ENCODE measurements at places on chromosomes 6 and 20.

GRCh38 chr6:16635810-16636602 is 125.3 kb downstream of the ATXN1 start:
- no peak for DNase-seq

DNA sequence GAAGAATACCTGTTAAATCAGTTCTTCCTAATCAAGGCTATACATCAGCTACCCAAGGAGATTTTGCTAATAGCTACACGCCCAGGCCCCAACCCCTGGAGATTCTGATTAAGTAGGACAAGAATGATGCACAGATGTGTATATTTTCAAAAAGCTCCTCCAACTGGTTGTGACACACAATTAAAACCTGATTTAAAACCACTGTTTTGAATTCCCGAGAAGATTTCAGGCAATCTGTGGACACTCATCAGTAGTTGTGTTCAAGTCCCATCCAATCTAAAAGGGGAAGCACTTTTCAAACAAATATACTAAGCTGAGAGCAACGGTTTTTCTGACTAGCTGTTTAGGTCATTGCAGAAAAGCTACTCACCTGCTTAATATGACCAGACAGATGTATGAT is 118.9 kb upstream of the NHSL1 start:
- DNase-seq: no peak

GRCh38 chr6:44906761-44907160 is 421.4 kb upstream of the RUNX2 start:
- no peak for DNase-seq

DNA sequence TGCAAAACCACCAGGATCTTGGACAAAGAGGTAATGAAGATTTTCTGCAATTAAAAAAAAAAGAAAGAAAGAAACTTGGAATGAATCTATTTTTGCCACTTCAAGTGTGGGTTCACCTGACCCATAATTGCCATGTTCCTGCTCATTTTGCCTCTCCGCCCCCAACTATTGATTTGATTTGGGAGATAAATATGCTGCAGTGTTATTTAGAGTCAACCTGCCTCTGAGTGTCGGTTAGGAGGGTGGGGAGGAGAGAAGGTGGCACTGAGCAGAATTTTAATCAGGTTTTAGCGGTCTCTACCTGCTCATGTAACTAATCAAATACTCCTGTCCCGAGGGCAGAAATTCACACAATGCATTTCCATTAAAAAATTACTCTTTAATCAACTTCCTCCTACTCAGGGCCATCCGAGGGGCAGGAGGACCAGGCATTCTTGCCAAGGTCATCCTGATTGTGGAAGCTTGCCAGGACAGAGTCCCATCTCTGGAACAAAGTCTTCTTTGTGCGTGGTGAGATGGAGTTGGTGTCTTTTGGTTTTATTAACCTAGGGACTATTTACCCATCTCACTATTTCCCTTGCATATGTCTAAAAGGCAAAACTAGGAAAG is 300.1 kb downstream of the CDH26 start:
- no peak for DNase-seq

DNA sequence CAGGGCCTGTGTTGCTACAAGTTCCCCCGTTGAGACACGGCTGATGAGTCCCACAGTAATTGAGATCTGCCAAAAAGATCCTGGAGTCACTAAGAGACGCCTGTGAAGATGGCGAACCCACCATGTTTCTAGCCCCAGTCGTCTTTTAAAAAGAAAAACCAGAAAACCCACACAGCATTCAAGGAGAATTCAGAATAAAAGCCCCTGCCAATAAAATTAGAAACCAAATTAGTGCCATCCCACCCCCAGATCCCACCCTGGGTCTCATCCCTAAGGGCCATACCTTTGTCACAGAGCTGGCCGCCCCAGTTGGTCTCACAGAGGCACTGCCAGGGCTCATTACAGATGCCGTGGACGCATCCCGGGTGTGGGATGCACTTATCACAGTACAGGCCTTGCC is 21.6 kb downstream of the JAG1 start:
- no peak for DNase-seq

All from activated CD8-positive, alpha-beta memory T cell treated with anti-CD3 and anti-CD28 coated beads for 1 hour (primary cell).